Activated CD8-positive, alpha-beta T cell treated with anti-CD3 and anti-CD28 coated beads, Interleukin-2, amount 10 ng/mL, durations not matched to agents 7 days and 5 days (primary cell): ENCODE measurements at places on chromosomes 11 and 22. TPM values are rescaled to one million over a fixed set of nuclear protein-coding genes. Genes with fewer than 3 reads are reported as not detected.

DNA sequence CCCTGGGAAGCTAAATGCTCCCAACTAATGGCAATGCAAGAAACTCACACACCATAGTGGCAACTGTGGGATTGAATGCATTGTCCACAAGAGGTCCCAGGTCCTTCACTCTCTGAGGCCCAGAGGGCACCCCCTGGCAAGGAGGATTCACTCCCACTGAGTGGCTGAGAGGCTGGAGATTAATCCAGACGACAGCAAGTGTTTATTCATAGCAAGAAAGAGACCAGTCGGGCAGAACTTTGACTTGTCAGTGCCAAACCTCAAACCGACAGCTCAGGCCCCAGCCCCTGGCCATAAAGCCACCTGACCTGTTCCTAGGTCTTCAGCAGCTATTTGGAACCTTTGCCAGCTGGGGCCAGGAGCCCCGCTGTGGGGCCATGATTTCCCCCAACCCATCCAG is 54.5 kb upstream of the MPEG1 start:
- no peak for DNase-seq

Gene SREBF2
- 93.7 TPM for total RNA-seq

Gene PYGM
- 2.9 TPM for total RNA-seq

Gene RIMBP3B
- 0.18 TPM for total RNA-seq

Gene MCM5
- total RNA-seq = 275 TPM

Gene DRD2
- not detected for total RNA-seq

DNA sequence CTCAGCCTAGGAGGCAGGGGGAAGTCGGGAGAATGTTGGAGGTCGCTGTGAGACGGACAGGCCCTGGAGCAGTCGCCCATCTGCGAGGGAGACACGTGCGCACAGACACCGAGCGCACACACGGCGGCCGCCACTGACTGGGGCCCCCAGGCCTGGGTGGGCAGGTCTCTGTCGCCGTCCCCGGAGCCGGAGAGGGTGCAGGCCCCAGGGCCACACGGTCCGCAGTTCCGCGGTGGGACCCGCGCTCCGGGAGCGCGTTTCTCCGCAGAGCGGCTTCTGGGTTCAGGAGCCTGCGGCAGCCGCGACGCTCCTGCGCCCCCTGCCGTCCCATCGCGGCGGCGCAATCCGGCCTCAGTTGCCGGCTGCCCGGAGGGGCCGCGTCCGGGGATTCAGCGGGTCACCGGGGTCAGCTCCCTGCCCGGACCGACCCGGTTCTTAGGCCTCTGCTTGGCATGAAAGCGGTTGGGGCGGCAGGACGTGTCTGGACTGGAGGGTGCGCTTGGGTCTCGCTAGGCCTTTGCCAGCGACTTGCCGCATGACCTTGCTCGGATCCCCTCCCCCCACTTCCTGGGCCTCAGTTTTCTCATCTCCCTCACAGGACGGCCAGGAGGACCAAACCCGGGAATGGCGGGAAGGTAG is 31.2 kb downstream of the PDE2A start:
- DNase-seq = peak; percentile 69

Gene MUC5AC
- not detected for total RNA-seq

GRCh38 chr22:49585461-49586243 is 242.0 kb downstream of the BRD1 start:
- no peak for DNase-seq

GRCh38 chr11:8332196-8332595 is 68.5 kb upstream of the LMO1 start:
- DNase-seq = no peak

DNA sequence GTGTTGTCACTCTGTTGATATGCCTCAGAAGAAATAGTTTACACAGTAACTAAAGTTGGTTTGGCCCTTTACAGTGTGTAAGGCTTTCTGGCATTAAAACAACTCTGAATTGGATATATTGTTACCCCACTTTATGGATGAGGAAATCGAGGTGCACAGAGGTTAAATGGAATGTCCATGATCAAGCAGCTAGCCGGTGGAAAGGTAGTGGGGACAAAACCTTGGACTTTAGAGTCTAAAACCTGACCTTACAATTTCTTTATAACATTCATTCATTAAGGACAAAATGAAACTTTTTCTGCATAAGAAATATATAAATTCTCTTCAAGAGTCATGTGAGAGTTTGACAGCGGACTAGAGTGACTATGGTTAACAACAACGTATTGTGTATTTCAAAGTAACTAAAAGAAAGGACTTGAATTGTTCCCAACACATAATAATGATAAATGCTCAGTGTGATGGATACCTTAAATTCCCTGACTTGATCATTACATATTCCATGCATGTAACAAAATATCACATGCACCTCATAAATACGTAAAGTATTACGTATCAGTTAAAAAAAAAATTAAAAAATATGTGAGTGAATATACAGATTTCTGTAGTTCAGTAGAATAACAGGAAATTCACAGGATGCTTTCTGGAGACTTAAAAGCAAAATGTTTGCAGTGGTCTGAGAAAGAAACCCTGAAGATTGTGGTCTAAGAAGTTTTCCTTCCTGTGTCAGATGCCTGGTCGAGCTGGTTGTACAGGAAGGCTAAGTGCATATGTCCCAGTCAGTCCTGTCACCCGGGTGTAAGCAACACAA is 51.0 kb downstream of the TEAD1 start:
- no peak for DNase-seq

DNA sequence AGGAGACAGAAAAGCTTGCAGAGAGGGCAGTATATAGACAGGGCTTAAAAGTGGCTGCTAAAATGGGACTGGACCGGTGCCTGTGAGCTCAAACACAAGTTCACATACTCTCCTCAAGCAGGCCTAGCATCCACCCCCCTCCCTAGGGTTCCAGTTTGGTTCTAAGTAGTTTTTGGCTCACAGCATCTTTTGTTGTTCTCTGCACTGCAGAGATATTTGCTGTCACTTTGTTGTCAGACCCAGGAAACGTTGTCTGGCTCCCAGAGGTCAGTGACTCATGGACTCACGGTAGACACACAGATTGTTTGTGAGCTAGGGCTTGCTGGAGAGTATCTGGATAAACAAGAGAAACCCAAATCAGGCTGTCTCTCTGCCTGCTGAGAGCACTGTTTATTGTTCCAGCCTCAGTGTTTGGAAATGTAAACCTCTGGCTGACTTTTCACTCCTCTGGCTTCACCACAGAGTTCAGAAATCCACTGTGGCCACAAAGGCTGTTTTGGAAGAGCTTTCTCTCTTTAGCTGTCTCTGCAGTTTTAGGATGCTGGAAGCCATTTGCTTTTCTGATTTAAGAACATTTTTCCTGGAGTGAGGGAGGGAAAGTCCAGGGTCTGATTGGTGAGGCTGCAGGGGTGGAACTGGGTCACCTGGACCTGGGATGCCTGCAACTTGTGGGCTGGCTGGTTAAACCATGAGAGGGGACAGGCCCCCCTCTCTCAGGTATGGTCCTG is 303.7 kb upstream of the PLET1 start:
- no peak for DNase-seq

DNA sequence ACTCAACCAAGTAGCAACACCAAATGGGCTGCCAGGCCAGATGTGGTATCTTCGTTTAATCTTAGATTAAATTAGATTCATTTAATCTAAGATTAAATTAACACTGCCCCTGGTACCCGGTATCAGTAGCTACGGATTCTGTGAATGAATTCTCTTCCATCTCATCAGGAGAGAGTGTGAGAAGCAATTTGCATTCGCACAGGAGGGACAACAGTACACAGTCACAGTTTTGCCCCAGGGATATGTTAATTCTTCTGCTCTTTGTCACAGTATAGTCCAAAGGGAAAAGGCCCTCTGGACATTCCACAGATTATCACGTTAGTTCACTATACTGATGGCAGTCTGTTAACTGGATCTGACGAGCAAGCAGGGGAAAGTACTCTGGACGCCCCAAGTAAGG is 22.9 kb downstream of the ASCL2 start:
- DNase-seq = no peak

Gene RELT
- 28.6 TPM for total RNA-seq

Gene GRIA4
- total RNA-seq = not detected

DNA sequence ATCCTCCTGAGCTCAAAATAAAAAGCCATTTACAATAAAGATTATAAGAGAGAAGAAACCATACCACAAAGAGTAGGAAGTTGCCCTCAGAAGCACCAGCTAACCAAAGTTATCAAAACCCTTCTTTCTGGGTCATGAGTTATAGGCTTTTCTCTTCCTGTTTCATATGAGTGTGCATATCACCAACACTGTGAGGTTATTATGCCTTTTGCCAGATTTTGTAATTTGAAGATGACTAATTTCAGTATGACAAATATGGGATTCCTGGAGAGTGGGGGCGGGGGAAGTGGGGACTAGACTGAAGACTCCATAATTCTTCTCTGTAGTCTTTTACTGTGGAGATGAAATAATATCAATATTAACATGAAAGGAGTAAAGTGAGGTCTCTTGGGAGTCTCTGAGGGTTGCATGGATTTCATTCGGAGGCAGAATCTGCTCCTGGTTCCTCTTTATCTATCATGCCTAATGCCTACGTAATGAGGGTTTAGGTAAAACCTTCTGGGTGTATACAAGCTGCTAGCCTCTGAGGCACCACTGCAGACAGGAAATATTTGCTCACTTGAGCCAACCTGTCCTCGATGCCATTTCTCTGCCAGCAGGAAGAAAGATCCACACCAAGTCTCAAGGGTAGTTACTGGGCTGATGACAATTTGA is 2.1 kb downstream of the LPXN start:
- DNase-seq = peak; percentile 69

Gene FAM111B
- 66.2 TPM for total RNA-seq

DNA sequence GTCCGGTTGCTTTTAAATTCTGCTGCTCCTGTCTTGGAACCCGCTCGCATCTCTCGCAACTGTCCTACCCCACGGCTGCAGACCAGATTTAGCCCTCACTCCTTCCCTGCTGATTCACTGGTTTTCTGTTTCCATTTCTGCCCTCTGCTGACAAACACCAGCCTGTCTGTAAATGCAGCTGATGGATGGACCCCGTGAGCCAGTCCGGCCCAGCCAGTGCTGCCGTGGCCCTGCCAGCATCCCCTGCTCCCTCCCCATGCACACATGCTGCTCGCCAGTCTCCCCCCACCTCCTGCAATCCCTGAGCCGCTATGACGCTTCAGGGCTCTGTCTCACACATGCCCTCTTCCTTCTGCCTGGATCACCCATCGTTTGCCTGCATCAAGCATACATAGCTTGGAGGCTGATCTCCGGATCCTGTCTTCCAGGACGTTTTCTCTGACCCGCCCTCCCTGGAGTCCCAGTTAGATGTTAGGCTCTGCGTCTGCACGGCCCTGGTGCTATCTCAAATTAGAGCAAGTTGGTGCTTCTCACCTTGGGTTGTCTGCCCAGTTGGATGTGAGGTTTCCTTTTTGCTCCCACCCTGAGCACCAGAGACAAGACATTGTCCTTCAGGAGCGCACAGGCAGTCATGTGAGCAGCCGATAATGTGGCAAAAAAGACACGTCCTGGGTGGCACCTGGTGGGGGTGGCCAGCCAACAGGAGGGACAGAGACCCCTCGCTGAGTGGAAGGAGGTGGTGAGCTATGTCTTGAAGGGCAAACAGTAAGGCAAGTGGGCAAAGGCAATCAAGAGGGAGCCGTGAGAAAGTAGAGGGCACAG is 4.3 kb upstream of the ACR start:
- no peak for DNase-seq

GRCh38 chr11:75188671-75189070 is 37.8 kb downstream of the SLCO2B1 start:
- no peak for DNase-seq

GRCh38 chr11:79263001-79263400 is 177.8 kb downstream of the TENM4 start:
- DNase-seq = no peak

DNA sequence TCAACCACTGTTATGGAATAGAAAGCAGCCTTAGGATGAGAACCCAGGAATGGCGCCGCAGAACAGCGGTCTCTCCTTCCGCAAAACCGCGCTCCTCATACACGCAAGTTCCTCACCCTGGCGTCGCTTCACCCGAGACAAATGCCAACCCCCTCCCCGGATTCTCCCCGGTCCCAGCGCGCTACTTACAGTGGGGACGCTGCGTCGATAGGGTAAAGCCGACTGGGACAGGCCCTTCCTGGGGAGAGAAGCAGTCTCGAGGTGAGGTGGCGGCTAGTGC is 287 bp downstream of the RPS13 start:
- DNase-seq = no peak

DNA sequence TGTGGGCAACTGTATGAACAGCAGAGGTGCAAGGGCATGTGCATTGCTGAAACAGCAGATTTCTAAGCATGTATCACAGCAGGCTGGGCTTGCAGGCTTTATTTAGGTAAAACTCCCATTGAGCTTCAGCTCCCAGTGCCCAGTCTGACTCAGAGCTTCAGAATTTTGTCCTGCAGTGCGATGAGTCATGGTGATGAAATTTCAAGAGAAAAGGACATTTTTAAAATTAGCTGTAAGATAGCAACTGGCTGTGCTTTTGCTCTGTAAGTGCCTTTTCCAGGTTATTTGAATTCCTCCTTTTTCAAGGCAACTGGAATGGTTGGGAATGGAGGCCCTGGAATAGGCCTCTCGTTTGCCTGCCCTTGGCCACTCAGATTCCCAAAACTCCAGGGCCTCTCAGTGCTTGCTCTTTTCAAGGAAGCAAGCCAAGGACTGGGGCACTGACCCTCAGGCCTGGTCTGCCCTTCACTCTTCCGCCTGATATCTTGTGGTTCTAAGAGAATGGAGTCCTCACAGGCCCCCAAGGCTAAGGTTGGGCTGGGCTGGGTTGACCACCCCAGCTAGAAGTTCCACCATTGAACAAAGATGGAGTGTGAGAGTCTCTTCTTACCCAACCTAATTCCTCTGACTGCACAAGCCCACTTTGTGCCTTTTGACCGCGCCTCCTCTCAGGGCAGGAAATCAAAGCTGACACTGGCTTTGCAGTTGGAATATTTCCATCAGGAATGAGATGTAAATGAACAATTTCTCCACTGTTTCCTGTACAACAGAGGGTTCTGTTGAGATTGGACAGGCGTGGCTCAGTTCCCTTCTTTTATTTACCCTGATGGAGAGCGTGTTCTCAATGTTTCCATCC is 59.5 kb upstream of the PRSS23 start:
- no peak for DNase-seq
